Frontal cortex (tissue), 4 donors: ENCODE measurements at places on chromosomes 3 and 15. TPM values are rescaled to one million over a fixed set of nuclear protein-coding genes. Genes with fewer than 3 reads are reported as not detected.

Gene TERC
- 61.1 TPM for total RNA-seq

Gene CFAP161
- 6.9 TPM for total RNA-seq

Gene IGSF11
- 10.2 TPM for total RNA-seq

Gene ATP13A4
- 10.2 TPM for total RNA-seq

Gene CYP8B1
- total RNA-seq: not detected
